Forelimb muscle (tissue), 1 donor: ENCODE measurements at places on chromosomes 3 and 15. TPM values are rescaled to one million over a fixed set of nuclear protein-coding genes. Genes with fewer than 3 reads are reported as not detected.

The DYNLT2B gene
- 8.7 TPM for polyA plus RNA-seq

GRCh38 chr3:10798600-10799367, 17.2 kb upstream of the SLC6A11 start:
- DNase-seq, result no peak

The GHSR gene
- not detected for polyA plus RNA-seq

DNA sequence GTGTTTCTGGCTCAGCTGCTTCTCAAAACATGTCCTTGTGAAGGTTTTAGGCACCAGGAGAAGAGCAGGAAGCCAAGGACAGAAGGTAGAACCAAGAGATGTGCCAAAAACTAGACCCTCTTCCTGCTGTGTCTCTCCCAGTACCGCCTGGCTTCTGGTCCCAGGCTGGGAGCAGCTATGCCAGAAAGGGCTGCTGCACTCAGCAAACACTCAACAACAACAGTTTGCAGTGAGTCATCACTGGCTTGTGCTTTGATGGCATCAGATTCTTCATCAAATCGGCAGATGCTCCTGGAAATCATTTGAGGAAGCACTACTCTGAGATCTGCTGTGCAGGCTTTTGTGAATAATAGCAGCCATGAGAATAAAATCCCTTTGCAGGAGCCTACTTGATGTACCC, 63.2 kb downstream of the DGKG start:
- DNase-seq, result no peak

DNA sequence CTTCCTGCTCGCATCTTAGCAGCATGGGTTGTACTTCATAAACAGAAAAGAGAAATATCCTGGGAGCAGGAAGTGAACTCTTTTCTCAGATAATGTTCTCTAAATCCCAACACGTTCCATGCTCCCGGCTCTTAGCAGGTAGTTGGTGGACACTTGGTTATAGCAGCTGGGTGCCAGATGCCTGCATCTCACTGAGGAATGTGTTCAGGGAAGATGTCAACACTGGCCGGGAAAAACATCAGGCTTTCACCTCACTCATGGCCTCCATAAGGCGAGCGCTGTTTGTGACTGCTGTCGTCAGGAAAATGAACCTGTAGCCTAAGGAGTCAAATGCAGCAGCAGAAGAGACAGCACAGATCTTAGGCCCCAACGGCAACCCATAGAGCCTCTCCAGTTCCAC, 4.4 kb upstream of the PRC1 start:
- no peak for DNase-seq

- DNase-seq, result no peak
Observed at GRCh38 chr3:102060814-102061213, 211.5 kb downstream of the NFKBIZ start.

The ACP3 gene
- 0.65 TPM for polyA plus RNA-seq

- no peak for DNase-seq
Observed at GRCh38 chr3:86228101-86228500, 762.8 kb downstream of the VGLL3 start.

GRCh38 chr3:195815169-195815771, 3.5 kb upstream of the MUC4 start:
- no peak for DNase-seq

- DNase-seq, result peak; percentile 9
Observed at GRCh38 chr3:70149714-70150400, 150.3 kb downstream of the SAMMSON start.

- DNase-seq, result no peak
Observed at GRCh38 chr3:66377800-66378199, 123.0 kb downstream of the LRIG1 start.

DNA sequence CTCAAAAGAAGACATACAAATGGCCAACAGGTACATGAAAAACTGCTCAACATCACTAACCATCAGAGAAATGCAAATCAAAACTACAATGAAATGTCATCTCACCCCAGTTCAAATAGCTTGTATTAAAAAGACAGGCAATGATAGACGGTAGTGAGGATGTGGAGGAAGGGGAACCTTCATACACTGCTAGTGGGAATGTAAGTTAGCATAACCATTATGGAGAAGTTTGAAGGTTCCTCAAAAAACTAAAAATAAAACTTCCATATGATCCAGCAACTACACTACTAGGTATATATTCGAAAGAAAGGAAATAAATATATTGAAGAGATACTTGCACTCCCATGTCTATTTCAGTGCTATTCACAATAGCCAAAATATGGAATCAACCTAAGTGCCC, 62.8 kb upstream of the PPARG start:
- no peak for DNase-seq

- no peak for DNase-seq
Observed at GRCh38 chr15:55237219-55238130, 40.7 kb upstream of the RSL24D1 start.

The GRAMD2A gene
- 2.5 TPM for polyA plus RNA-seq

The GOLGA8J gene
- polyA plus RNA-seq, result 0.59 TPM

DNA sequence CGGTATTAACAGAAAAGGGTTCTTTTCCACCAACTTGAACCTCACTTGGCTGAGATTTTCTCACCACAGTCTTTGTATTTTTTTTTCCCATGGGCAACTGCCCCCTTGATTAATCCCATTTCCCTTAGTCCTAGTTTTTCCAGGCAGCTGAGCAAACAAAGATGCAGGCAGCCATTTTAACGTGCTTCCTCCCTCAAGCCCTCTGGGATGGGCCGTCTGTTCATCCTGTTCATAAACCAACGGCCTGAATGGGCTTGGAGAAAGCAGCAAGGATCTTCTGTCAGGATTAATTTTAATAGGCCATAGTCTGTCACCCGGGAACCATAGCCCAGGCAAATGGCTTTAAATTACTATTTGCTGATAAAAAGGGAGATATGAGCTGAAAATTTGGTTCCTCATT, 10.4 kb upstream of the POLR2M start:
- DNase-seq, result no peak

The BCL2A1 gene
- 0.28 TPM for polyA plus RNA-seq

The PAQR9 gene
- polyA plus RNA-seq, result 0.08 TPM

DNA sequence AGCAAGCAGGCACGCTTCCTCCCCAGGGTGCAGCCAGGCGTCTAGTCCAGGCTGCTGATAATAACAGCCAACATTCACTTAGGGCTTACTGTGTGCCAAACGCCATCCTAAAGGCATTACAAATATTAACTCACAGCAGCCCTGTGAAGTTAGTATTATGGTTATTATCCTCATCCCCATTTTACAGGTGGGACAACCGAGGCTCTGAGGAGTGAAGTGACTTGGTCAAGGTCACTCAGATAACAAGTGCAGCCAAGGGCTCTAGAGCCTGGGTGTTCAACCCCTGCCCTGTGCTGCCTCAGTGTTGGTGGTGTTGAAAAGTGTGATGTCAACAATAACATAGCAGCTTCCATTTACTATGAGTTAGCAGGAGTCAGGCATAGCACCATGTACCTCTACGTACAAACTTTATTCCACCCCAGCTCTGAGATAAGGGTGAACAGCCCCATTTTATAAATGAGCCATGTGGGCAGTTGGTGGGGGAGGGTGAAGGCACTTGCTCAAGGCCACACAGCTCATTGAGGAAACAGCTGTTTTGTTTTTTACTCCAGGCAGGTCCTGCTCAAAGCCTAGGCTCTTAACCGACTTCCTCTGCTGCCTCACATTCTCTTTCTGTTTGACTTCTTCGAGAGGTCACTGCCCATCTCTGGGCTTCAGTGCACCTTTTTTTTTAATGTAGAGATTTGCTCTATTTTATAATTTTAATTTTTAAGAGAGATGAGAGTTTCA, 24.0 kb upstream of the TRH start:
- DNase-seq, result no peak

The SLC22A13 gene
- polyA plus RNA-seq, result 0.24 TPM

GRCh38 chr3:120162400-120162799, 68.2 kb upstream of the GSK3B start:
- no peak for DNase-seq

- DNase-seq, result no peak
Observed at GRCh38 chr3:166634091-166634746, 745.9 kb downstream of the ZBBX start.

The CCDC39 gene
- polyA plus RNA-seq, result 2.7 TPM

DNA sequence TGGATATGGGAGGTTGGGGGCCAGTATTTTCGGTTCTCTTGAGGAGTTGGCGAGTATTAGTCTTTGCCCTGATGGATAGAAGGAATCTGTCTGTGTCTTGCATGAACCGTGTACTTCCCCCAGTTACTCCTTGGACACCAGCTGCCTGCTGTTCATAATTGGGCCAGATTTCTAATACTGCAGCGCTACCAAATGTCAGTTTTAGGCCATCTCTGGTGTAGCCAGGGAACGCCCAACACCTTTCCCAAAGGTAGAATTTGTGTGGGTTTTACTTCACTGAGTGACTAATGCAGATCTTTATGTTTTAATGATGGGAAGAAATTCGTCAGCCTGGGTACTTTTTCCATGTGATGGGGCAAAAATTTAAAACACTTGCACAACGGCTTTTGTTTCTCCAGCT, 18.4 kb downstream of the FLNB start:
- DNase-seq, result no peak

GRCh38 chr15:62824111-62825015, 218.2 kb upstream of the TPM1 start:
- DNase-seq, result no peak

DNA sequence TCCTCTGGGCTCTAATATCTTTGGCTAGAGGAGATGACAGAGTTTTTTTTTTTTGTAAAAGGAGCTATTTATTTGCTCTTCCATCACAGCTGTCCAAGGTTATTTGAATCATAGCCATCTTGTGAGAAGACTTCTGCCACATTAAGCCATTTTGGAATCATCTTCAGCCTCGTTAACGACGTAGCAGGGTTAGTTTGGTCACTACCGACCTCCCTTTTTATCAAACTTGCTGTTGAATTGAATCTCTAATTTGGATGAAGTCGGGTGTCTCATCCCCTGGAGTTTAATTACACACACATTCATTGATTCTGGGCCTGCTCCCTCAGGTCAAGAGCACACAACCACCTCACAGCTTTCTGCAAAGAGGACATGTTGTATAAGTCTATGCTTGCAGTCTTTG, 238.7 kb downstream of the CPNE4 start:
- DNase-seq, result no peak
